ENCODE measurements at places on chromosomes 1 and 21.

GRCh38 chr1:190479050-190479397 lies 1.4 kb upstream of the BRINP3 start:
- no peak for DNase-seq

DNA sequence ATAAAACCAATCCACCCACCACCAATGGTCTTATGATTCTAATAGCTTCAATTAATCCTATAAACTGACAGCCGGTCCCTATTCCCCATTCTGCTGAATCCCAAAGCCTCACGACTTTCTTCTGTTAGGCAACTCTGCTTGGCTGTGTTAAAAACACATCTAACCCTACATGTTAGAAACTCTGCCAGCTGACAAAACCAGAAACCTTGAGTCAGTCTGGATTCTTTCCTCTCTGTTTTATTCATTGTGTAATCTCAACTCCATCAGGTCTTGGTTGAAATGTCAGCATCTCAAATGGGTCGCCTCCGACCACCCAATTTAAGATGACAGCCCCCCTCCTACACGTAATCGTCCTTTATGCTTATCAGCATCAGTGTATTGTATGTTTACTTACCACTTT lies 312.1 kb downstream of the DISC1 start:
- DNase-seq = no peak

- no peak for DNase-seq
Observed at GRCh38 chr1:168613038-168613451, 36.6 kb downstream of the XCL1 start.

- no peak for DNase-seq
Observed at GRCh38 chr1:229001467-229002011, 266.3 kb downstream of the RHOU start.

DNA sequence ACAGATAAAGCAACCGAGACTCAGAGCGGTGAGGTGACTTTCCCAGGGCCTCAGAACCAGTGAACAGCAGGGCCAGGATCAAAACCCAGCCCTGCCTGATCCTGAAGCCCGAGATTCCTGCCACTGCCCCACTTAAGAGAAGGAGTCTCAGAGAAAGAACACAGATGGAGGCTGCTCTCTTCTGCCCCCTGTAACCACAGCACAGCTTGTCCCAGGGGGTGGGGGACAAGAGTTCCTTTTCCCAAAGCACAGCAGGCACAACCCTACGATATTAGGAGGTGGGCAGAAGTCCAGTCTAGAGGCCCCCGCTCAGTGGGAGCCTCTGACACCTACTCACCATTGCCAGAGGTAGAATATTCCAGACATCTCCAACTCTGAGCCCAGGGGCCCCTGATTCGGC lies 24.0 kb upstream of the VWA5B1 start:
- DNase-seq = no peak

GRCh38 chr1:117616967-117617366 lies 11.1 kb downstream of the TENT5C start:
- DNase-seq = no peak

GRCh38 chr1:93989601-93990000 lies 80.4 kb upstream of the GCLM start:
- no peak for DNase-seq

- DNase-seq = peak; percentile 53
Observed at GRCh38 chr1:178541829-178542553, 29.1 kb downstream of the TEX35 start.

- no peak for DNase-seq
Observed at GRCh38 chr21:29506947-29507346, 208.2 kb downstream of the BACH1 start.

DNA sequence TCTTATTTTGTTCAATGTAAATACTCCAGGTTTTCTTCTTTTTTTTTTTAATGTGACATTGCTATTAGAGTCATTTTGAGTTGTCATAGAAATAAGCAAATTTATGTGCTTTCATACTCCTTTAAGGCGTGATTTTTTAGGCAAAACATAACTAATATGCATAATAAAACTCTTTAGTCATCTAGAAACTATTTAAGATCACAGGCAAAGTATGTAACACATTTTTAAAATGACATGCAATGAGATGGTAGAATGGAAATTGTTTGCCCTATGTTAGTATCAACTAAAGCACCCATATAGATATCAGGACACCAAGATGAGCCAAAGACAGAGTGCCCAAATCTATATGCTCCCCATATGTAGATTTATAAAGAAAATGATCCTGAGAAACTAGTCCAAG lies 41.5 kb upstream of the SGIP1 start:
- DNase-seq = no peak

DNA sequence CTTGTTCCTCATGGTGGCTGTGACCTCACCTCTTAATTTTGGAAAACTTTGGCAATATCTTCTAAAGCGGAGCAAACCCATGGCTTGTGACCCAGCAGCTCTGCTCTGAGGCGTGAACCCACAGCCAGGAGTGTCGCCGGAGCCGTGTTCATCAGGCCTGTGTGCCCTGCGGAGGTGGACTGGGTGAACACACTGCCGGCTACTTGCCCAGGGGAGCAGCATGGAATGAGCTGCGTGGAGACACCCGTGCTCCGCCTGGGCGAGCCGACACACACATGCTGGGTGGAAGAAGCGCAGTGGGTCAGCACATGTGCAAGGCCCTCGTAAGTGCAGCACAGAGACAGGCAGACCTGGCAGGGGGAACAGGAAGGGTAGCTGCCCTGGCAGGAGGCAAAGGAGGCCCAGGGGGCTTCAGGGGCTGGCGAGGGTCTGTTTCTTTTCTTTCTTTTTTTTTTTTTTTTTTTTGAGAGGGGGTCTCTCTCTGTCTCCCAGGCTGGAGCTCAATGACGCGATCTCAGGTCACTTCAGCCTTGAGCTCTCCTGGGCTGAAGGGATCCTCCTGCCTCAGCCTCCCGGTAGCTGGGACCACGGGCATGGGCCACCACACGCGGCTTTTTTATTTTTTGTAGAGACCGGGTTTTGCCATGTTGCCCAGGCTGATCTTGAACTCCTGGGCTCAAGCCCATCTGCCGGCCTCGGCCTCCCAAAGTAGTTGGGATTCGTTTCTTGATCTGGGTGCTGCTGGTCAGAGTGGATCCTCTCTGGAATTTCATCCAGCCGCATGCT lies 41.8 kb downstream of the AGPAT3 start:
- DNase-seq = no peak

GRCh38 chr1:179761846-179762640 lies 19.0 kb downstream of the FAM163A start:
- DNase-seq = no peak

- no peak for DNase-seq
Observed at GRCh38 chr21:26939601-26940111, 27.2 kb downstream of the ADAMTS5 start.

DNA sequence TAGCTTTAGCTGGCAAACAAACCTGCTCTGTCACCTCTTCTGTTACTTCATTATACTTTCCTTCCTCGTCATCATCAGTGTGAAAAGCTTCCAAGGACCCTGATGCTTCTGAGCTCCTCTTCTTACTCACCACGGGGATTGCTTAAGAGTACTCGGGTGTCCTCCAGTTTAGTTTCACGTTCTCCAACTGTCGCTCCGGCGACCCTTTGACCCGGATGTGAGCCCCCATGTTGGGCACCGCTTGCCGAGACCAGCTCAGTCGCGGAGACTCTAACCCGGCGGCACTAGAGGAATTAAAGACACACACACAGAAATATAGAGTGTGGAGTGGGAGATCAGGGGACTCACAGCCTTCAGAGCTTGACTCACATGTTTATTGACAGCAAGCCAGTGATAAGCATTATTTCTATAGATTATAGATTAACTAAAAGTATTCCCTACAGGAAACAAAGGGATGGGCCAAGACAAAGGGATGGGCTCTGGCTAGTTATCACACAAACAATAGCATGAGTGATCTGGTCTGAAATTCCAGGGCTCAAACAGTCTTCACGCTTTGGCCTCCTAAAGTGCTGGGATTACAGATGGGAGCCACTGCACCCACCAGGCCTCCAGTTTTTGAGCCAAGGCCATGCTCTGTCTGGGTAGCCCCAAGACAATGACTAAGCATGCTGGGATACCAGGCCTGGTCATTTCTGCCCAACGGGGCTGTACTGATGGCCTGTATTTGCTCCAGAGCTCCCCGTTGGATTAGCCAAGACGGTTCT lies 30.1 kb upstream of the ENO1 start:
- DNase-seq = no peak

- no peak for DNase-seq
Observed at GRCh38 chr1:240138867-240139266, 47.2 kb downstream of the FMN2 start.

DNA sequence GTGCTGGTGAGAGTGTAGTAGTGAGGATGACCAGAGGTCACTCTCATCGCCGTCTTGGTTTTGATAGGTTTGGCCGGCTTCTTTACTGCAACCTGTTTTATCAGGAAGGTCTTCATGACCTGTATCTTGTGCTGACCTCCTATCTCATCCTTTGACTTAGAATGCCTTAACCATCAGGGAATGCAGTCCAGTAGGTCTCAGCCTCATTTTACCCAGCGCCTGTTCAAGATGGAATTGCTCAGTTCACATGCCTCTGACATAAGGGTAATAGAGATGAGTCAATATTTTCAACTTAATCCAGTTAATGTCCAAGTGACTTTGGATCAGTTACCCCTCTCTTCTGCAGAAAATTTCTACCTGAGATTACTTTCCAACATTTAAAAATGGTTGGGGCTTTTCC lies 4.6 kb downstream of the NID1 start:
- DNase-seq = no peak

DNA sequence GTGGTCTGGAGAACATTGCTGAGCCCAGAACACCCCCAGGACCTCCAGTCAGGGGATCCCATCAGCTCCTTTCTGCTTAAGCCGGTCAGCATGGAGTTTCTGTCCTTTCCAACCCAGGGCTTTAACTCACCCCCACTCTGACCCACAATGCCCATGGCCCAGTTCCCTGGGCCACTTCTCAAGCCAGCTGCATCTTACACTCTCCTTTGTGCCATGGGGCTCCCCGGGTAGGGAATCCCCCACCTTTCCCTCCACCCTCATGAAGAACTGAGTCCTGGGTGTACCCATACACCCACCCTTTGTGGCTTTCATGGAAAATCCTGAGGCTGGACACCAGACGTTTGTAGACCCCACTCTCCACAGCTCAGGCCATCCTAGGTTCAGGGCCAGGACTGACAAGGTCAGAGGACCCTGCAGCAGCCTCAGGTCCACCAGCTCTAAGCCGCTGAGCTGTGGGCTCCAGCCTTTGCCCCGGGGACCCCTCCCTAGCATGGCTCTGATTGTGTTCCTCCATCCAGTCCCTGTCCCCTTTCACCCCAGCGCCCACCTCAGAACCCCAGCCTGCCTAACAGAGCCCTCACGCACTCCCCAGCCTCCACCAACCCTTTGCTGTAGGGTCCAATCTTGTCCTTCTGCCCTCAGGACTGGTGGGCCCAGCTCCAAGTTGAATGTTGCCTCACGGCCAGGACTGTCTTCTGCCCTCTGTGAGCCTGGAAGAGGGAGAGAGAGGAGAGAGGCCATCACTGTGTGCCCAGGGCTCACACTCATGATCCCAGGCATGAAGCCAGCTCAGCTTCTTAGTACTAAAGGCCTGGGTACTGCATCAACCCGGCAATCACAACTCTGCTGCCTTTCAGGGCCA lies 394.8 kb downstream of the MATN1 start:
- DNase-seq = no peak

GRCh38 chr1:28155628-28156027 lies 20.9 kb downstream of the PTAFR start:
- no peak for DNase-seq

- DNase-seq = no peak
Observed at GRCh38 chr1:23897083-23897482, 16.1 kb downstream of the CNR2 start.
